Stimulated activated CD4-positive, alpha-beta T cell treated with anti-CD3 and anti-CD28 coated beads, Interleukin-12 subunit alpha, Interleukin-12 subunit beta, amount 100 ng/mL, for 48 hours (primary cell): ENCODE measurements at places on chromosomes 5 and 9.

DNA sequence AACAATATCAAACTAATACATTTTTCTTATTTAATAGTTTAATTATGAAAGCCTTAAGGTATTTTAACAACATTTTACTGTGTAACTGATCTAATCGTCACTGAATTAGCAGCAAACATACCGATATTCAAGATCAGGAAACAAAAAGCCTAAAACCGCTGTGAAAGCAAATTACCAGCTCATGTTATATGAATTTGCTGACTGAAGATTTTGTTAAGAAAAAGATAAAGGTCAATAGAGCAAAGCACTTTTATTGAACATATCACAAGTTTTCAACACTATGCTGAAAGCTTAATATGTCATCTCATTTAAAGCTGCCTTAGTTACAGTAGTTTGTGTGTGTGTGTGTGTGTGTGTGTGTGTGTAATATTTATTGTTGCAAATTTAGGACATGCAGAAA, 1634.9 kb upstream of the NUDT12 start:
- no peak for DNase-seq

GRCh38 chr5:156093024-156093423, 233.9 kb upstream of the SGCD start:
- DNase-seq, result no peak

GRCh38 chr5:35665096-35665495, 47.4 kb downstream of the SPEF2 start:
- no peak for DNase-seq

DNA sequence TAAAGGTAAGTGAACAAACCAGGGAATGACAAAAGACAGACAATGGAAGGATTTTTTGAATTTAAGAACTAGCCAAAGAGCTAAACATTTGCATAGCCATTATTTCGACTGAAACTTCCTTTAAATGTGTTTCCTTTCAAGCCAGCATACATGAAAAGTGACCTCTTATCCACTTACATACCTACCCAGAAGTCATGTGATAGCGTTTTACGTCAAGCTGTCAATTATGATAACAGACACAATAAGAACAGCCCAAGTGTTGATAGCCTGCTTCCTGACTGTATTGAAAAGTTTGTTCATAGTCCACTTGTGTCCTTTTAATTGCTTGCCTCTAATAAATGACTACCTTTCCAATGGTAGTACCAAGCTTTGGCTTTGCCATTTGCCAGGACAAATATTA, 206.0 kb downstream of the NFIB start:
- DNase-seq, result no peak

DNA sequence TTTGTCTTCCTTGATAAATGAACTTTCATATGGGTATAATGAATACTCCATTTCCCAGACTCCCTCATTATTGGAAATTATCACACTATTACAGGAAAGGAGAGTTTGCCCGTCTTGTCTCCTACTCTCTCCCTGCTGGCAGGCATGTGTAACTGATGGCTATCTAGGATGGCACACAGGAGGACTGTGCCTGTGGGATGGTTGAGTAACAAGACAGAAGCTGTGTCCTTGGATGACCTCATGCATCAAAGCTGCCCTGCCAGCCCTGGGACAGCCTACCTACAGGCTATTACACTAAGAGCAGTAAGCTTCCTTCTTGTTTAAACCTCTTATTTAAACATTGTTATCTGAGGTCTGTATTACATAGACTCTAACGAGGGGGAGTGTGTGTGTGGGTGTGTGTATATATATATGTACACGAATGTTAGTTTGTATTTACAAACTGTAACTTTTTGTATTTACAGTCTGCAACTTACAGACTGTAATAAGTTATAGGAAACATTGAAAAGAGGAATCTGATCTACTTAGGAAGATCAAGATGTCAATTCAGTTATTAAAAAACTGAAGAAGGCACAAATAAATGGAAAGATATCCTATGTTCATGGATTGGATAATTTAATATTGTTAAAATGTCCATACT, 247.6 kb upstream of the ACO1 start:
- no peak for DNase-seq

GRCh38 chr5:128099944-128100343, 16.4 kb downstream of the SLC12A2 start:
- no peak for DNase-seq

DNA sequence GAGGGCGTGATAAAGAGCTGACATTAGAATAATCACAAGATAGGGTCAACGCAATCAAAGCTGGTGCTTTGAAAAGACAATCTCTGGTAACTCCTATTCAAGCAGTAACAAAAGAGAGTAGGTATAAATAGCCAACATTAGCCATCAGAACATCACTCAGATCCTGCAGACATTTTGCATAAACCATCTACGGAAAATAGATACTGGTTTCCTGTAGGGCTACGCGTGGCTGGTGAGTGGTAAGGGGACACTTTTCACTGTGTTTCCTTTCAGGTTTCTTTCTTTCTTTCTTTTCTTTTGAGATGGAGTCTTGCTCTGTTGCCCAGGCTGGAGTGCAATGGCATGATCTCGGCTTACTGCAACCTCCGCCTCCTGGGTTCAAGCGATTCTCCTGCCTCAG, 22.3 kb downstream of the TTF1 start:
- DNase-seq, result no peak
